8988T (cell line): ENCODE measurements at places on chromosomes 1 and 21.

- DNase-seq: no peak
These were observed 87.5 kb upstream of the ACTL8 start for GRCh38 chr1:17667641-17668040.

DNA sequence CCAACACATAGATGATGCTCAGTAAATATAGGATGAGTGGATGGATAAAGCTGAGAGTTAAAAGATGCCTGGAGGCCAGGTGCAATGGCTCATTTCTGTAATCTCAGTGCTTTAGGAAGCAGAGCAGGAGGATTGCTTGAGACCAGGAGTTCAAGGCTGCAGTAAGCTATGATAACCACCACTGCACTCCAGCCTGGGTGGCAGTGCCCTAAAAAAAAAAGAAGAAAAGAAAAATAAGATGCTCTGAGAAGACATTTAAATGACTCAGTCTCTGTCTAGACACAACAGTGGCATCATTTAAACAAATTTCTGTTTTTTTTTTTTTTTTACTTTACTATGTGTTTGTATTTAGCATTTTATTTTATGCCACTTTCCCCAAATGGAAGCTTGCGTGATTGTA is 25.3 kb upstream of the IL19 start:
- no peak for DNase-seq

DNA sequence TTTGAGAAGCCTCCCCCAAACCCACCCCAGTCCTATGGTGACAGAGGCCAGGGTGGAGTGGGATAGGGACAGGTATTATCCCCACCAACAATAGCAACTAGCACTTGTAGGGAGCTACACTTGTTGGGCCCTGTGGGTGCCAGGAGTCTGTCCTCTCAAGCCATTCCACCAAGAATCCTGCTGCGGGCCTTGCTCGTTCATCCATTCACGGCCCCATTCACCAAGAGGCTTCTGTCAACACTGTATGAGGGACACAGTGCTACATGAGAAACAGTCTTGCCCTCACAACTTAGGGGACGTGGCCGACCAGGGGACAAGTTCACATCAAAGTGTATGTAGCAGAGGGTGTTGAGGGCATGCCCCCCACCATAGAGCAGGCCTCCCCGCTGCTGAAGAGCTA is 18.9 kb downstream of the SHISA4 start:
- no peak for DNase-seq

- no peak for DNase-seq
These were observed 556.5 kb upstream of the BRINP3 start for GRCh38 chr1:191034132-191034531.

- DNase-seq: no peak
These were observed 60.7 kb upstream of the BTG3 start for GRCh38 chr21:17673261-17674020.

- no peak for DNase-seq
These were observed 9.4 kb downstream of the SNAP47 start for GRCh38 chr1:227744668-227745067.

- no peak for DNase-seq
These were observed 35.8 kb upstream of the CR2 start for GRCh38 chr1:207418351-207418750.

DNA sequence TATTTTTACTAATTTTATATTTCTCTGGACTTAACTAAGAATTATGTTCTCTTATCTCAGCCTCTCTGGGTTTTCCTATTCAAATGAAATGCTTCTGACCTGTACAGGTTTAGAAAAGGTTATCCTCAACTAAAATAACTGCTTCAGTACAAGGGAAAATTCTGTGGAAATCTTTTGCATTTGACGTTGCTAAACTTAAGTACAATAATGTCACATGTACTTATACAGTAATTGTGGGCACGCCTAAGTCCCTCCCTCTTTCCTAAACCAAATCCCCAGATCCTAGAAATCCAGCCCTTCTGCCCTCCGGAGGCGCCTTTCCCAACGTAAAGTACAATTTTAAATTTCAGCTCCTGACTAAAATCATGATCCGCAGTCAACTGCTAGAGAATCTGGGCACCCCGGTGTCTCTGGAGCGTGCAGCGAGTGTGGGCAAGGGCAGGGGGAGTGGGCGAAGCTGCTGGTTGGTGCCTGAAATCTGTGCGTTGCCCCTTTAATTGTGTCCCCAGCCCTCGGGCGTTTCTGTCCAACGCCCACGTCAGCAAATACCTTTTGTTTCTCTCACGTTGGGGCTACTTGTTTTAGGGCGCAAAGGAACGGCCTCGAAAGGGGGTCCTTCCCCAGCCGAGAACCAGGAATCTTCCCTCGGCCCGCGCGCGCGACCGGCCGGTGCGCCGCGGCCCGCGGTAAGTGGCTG is at the start of gene ZBTB8A:
ZBTB8A (plus strand) TSS at position 541 of the 697 bp plus-strand sequence. CDS start 53,505 bp downstream, outside the sequence.
- peak; percentile 53 for DNase-seq

GRCh38 chr1:215544566-215544965 is 22.5 kb upstream of the KCTD3 start:
- DNase-seq: no peak

- no peak for DNase-seq
These were observed 59.3 kb upstream of the NTPCR start for GRCh38 chr1:232891071-232891470.

DNA sequence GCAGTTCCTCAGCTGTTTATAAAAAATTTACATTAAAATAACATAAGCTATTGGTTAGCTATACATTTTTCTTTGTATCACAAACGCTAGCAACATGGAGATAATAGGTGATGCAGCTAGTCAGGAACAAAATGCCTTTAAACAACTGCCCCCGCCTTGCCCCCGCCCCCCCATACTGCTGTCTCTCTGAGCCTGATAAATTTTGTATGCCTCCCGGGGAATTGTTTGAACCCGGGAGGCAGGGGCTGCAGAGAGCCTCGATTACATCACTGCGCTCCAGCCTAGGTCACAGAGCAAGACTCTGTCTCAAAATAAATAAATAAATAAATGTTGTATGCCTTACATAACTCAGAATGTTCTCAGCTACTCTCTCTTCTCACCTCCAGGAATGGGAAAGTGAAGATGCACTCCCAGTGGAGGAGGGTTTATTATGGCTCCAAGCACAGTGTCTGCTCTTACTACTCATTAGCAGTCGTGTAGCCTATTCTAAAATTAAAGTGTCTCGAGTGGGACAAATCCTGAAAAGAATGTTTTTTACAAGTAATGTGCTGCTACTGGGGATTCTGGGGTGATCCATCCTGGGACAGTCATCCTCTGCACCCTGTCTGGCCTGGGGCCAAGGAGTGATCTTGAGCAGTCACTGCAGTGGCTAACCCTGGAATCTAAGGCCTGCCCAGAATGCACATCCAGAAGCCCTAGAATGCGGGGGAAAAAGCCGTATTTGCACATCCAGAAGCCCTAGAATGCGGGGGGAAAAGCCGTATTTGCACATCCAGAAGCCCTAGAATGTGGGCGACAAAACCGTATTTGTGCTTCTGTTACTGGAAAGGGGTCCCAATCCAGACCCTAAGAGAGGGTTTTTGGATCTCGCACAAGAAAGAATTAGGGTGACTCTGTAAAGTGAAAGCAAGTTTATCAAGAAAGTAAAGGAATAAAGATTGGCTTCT is 39.4 kb upstream of the ZNF496 start:
- no peak for DNase-seq

DNA sequence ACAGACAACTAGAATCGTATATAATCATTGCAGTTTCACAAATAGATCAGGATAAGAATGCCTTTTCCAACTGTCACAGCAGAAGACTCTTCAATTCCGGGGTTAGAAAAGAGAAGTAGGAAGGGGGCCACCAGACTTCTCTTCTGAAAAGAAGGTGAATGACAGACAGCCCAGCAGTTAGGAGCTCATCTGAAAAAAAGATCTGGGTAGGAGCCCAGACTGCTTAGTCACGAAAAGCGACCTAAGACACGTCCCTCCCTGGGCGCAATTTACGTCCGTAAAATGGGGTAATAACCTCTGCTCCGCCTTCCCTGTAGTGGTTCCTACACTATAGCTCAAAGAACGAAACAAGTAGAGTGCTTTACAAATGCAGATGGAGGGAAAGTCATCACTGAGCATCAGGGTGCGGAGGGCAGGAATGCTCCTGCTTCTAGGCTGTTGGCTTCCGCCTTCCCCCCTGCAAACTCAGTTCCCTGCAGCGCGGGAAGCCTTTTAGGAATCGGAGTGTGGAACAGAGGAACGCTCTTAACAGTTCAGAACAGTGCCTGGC is 582 bp downstream of the ORC1 start:
- DNase-seq: peak; percentile 13

DNA sequence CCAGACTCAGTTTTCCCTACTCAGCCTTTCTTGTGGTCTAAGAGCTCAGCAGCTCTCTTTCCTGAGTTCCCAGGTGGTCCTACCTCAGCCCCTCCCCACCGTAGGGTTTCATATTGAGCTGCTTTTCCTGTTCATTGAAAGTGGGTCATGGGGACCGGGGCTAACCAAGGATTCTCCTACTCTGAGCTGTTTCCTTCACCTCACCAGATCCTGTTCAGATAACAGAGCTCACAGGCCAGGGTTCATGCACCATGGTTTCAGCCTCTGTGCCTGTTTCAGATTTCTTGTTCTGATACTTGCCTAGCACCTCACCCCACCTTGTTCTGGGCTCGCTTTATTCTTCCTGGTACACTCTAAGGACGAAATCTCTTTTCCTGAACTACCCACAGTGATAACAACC is 8.5 kb downstream of the UBQLN4 start:
- DNase-seq: no peak

- DNase-seq: no peak
These were observed 58.9 kb upstream of the SAMD13 start for GRCh38 chr1:84242641-84243040.

GRCh38 chr21:46456750-46457149 is 1.9 kb upstream of the DIP2A start:
- no peak for DNase-seq

- peak; percentile 41 for DNase-seq
These were observed 1.4 kb downstream of the LDLRAP1 start for GRCh38 chr1:25544819-25545218.

- no peak for DNase-seq
These were observed 640.6 kb downstream of the PTPRU start for GRCh38 chr1:29876902-29877301.

DNA sequence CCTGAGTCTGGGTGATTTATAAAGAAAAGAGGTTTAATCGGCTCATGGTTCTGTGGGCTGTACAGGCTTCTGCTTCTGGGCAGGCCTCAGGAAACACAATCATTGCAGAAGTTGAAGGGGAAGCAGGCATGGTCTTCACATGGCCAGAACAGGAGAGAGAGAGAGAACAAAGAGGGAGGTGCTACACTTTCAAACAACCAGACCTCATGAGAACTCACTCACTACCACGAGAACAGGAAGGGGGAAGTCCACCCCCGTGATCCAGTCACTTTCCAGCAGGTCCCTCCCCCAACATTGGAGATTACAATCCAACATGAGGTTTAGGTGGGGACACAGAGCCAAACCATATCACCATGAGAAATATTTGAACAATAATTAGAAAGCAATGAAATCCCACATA is 222.9 kb downstream of the FAM72C start:
- no peak for DNase-seq

GRCh38 chr1:235275223-235275622 is 52.8 kb downstream of the ARID4B start:
- no peak for DNase-seq

- DNase-seq: no peak
These were observed 220.3 kb upstream of the LYPLAL1 start for GRCh38 chr1:218953386-218953785.

- no peak for DNase-seq
These were observed 28.9 kb downstream of the TAS1R2 start for GRCh38 chr1:18830596-18830995.

DNA sequence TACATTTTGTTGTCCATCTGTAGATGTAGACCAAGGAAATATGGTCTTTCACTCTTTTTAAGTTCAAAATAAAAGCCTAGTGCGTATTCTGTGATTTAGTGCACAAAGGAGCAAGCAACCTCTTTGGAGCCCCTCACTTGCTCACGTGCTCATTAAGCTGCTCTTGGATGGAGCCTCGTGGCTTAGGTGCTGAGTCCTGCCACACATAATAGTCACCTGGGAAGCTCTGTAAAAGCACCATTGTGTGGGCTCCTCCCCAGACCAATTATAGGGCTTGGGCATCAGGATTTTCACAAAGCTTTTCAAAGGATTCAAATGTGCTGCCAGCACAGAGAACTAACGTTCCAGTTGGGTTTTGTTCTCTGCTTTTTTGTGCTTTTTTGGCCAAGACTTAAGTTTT is 85.0 kb downstream of the PCP4 start:
- no peak for DNase-seq

DNA sequence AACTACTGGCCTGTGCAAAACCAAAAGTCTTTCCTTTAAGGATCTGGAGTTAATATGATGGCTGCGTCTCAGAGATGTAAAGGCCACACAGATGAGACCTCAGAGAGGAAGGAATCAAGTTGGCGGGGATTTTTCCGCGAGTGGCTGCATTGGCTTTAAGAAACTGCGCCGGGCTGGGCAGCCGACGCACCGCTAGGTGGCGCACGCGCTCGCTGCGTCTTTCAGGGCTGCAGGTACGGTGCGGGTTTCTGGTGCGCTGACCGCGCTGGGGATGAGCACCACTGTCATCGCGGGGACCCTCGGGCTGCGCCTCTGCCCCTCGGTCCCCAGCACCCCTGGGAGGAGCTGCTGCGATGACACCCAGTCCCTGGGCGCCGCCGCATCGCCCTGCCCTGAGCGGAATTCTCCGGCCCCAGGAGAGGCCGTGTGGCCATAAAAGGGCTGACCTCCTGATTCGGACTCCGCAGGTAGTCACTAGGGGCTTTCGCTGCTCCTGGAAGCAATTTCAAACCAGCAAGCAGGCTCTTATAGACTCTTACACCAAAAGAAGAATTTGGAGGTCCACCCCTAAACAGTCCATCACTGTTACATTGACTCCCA is 241.0 kb downstream of the KCNJ6 start:
- DNase-seq: peak; percentile 41

DNA sequence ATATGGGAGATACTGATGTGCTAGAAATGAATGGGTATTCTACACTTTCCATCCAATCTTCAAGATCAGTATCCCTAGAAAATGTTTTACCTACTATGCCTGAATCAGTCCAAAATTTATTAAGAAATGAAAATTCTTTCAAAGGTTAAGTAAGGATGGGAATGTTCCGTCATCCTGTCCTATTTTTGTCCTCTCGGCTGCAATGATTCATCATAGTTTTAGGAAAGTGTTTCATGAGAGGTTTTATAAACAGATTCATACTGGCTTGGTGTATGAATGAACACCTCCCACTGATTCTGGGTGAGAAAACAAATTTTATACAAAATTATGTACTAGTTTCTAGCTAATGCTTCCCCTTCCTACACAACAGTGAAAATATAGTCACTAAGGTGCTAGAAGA is 504.6 kb upstream of the NR5A2 start:
- DNase-seq: no peak

DNA sequence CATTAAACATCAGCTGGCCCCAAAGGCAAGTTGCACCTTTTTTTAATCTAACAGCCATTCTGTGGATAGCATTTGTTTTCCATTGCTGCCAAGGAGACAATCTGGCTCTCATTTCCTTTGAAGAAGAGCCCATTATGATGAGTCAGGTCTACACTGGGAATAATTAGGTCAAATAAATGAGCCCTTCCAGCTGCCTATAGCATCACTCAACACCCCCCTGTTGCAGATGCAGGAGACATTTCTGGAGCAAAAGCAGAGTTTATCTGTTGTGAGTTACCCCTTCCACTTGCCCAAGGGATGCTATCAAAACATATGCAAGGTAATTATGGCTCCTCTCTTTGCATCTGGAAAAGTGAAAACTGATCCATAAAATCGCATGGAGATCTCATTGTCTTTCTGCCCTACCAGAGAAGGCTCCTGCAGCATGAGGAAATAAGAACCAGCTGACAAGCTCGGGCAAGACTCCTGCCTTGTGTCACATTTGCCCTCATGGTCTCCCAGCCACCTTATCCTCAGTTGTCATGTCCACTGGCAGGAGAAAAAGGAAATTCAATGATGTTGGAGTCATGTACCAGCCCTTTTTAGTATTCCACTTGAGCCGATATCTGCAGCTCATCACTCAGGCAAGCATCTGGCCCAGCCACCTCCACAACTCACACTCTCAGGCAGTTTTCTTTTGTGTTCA is 135.9 kb downstream of the SLC30A10 start:
- DNase-seq: no peak
